Mesothelial cell of epicardium (in vitro differentiated cells): ENCODE measurements at places on chromosomes 16 and 17. TPM values are rescaled to one million over a fixed set of nuclear protein-coding genes. Genes with fewer than 3 reads are reported as not detected.

GRCh38 chr16:67234180-67234597 lies 7.3 kb downstream of the TMEM208 start:
- DNase-seq: no peak

CMTM1 gene
- 10.0 to 10.3 TPM (median 10.2 TPM) in 3 replicates for total RNA-seq

SPNS1 gene
- total RNA-seq: 44.5 to 45.9 TPM (median 44.5 TPM) in 3 replicates

GRCh38 chr16:88812513-88813268 lies 963 bp upstream of the APRT start:
- no peak for DNase-seq

DNA sequence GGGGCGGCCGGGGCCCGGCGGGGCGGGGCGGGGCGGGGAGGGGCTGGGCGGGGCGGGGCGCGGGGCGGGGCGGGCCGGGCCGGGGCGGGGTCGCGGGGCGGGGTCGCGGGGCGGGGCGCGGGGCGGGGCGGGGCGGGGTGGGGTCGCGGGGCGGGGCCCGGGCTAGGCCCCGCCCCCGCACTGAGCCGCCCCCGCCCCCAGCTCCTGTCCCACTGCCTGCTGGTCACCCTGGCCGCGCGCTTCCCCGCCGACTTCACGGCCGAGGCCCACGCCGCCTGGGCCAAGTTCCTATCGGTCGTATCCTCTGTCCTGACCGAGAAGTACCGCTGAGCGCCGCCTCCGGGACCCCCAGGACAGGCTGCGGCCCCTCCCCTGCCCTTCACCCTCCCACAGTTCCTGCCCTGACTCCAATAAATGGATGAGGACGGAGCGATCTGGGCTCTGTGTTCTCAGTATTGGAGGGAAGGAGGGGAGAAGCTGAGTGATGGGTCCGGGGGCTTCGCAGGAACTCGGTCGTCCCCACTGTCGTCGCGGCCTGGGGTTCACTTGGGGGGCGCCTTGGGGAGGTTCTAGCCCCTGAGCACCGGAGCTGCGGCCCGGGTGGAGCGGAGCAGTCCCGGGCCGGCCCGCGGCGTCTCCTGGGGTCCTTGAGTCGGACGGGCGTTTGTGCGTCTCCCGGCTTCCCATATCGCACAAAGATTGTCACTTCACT lies 795 bp upstream of the HBM start:
- DNase-seq: no peak
